ENCODE measurements at places on chromosomes 16 and 17.

- DNase-seq = no peak
These were observed 31.6 kb upstream of the DNAH17 start for GRCh38 chr17:78608804-78609186.

GRCh38 chr17:77645072-77646045 is 313.1 kb upstream of the TNRC6C start:
- DNase-seq = no peak

DNA sequence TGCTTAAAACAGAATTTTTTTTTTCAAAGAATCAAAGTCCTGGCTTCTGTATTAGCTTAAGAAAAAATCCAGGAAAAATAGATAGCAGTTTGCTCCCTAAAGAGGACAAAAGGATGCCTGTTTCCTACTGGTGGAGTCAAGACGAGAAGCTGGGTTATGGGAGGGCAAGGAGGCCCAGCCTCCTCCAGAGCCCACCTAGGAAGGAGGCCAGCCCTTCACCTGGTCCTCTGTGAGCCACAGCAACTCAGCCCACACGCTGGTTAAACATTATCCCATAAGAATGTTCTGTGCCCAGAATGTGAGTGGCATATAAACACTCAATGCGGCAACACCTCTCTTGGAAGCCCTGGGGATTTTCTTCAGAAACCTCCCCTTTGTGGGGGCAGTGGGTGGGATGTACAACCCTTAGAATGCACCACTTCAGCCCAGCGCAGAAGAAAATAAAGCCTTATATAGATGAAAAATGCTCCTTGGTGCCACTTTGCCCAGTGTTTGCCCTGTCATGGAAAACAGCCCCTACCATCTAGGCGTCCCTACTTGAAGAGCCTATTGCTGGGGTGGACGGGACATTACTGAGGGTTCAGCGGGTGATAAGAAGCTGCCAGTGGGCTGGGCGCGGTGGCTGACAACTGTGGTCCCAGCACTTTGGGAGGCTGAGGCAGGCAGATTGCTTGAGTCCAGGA is 48.0 kb downstream of the TEKT5 start:
- no peak for DNase-seq

GRCh38 chr17:75064867-75065561 is 18.0 kb downstream of the KCTD2 start:
- no peak for DNase-seq

DNA sequence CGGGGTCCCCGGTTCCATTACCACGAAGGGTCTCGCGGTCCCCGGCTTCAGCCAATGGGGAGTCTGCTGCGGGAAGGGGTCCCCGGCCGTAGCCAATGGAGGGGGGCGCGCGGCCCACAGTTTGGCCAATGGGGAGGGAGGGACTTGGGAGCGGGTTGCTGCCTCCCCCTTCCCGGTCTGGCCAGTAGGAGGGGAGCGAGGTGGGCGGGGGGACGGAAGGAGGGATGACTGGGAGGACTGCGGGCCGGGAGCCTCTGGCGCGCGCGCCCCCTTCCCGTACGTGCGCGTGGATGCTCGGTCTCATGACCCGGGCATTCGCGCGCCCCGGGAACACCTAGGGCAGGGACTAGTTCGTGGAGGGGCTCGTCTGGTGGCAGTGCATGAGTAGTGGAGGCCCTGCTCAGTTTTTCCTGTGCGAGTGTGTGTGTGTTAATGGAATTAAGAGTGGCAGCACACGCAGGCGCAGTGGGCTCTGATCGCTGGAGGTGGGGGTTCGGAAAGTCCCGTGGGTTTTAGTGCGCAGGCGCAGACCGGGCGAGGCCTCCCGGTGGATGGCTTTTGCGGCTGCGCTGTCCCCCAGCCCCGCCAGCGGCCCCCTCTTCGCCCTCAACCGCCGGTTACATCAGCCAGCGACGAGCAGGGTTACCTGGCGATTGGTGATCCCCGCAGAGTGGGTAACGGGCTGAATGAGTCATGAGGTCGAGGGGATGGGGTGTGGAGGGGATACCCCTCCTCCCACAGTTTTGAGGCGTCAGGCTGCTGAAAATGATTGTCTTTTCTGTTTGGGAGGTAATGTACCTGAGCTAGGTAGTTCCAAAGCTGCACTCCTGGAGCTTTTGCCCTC is 1.3 kb downstream of the ATXN2L start:
- peak; percentile 95 for DNase-seq

GRCh38 chr16:80723091-80723490 is 81.3 kb downstream of the CDYL2 start:
- DNase-seq = no peak

DNA sequence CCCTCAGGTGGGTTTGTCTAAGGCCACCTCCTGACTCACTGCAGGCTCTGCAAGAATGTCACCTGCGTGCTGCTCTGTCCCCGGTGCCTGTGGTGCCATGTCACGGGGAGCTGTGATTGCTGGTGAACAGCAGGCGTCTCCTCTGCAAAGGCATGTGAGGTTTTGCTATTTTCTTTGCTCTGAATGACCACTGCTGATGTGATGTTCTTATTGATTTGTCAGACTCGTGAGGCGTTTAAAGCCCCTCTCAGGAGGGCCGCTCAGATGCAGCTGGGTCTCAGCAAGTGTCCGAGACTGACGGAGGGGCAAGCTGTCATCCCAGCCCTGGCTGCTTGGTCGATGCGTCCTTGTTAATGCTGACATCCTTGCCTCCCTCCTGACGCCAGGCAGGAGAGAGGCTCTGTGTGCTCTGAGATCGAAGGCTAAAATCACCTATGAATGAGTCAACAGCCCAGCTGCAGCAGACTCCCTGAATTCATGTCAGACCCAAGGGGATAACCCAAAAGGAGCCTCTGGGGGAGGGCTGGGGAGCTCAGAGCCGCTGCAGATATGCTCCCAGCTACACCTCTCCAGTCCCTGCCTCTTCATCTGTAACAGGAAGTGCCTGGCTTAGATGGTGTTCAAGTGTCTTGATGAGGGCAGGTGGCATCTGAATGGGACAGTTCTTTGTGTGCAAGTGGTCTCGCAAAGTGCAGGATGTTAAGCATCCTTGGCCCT is 11.8 kb upstream of the PEMT start:
- DNase-seq = no peak

GRCh38 chr16:4790261-4790660 is 2.1 kb upstream of the SEPTIN12 start:
- DNase-seq = no peak

DNA sequence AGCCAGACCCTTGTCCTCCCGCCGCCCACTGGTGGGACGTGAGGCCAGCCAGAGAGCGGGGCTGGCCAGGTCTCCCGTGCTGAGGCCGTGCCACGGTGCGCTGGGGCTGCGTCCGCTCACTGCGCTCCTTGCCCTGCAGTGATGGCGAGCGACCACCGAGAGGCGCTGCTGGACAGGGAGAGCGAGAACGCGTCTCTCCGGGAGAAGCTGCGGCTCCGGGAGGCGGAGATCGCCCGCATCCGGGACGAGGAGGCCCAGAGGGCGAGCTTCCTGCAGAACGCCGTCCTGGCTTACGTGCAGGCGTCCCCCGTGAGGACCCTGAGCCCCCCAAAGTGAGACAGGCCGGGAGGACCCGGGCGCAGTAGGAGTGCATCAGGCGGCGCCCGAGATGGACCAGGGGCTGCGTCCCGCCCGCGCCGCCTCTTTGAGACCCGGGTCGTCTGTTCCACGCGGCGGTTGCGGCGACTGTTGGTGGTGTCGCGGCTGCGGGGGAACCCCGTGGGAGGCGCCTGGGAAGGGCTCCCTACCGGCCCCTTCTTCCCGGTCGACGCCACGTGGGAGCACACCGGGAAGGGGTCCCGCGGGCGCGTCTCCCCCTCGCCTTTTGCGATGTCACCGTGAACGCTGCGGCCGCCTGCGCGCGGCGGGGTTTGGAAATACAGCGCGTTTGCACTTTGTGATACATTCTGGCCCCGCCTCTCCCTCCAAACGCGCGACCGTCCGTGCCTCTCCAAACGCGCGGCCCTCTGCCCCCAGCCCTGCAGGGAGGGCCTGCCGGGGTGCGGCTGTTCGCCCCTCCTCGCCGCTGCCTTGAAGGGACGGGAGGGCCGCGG is 792 bp upstream of the RAC3 start:
- DNase-seq = peak; percentile 67

DNA sequence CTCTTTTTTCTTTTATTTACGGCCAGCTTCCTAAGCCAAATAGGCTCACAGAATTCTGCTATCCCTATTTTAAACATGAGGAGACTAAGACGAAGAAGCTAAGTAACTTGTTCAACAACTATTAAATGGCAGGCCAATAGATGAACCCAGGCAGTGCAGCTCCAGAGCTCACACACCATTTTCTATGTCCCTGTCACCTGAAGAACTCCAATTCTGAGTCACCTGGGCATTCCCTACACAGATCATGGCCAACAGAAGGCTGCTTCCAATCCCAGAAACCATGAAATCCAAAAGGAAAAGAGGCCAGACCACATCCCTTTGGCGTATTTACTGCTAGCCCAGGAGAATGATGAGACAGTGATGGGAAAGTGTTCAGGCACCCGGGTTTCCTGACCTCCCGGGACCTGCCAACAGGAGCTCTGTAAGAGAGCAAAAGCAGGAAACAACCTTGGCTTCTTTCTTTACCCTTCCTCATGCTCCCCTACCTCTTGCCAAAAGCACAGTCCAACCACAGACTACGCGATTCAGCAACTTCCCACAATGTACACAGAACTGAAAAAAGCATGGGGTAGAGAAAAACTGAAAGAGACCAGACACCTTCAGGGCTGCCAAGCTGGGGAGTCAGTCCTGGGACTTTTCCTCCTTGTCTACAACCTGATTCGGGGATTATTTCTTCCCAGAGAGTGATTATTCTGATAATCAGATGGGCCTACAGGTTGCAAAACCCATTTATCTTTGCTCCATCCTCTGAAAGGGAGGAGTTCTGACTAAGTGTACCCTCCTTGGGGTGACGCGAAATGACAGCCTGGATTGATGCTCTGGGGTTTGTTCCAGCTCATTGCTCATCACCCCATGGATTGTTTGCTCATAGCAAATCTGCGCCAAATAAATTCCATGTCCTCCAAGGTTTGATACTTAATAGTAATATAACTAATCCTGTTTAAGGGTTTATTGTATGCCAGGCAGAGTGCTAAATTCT is 47.8 kb upstream of the HAS3 start:
- peak; percentile 87 for DNase-seq

DNA sequence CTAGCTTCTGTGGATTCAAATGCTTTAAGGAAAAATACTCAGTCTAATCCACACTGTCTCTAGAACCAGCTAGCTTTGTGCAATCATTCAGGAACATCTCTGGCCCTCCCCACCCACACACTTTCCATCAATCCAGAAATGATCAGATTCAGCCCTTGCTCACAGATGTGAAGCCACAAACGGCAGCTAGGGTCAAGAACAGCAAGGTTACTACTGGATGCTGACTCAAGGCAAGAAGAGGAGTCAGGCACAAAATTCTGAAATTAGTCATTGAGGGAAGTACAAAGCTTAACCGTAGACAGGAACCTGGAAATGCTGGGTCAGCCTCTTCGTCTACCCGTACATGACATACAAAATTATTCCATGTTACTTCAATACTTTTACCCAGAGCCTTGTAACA is 174.6 kb downstream of the CDH13 start:
- no peak for DNase-seq

DNA sequence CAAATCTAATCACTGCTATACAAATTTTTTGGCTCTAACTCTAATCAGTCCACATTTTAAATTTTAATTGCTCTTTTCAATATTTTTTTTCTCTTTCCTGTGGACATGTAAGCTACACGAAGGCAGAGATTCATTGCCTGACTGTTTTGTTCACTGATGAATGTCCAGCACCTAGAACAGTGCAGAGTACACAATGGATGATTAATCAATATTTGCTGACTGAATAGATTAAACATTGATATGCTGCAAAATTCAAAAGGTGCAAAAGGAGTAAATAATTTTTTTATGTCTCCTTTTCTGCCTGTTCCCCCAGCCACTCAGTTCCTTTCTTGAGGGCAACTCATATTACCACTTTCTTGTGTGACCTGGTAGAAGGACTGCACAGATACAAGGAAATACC is 32.8 kb downstream of the SCNN1B start:
- DNase-seq = no peak

DNA sequence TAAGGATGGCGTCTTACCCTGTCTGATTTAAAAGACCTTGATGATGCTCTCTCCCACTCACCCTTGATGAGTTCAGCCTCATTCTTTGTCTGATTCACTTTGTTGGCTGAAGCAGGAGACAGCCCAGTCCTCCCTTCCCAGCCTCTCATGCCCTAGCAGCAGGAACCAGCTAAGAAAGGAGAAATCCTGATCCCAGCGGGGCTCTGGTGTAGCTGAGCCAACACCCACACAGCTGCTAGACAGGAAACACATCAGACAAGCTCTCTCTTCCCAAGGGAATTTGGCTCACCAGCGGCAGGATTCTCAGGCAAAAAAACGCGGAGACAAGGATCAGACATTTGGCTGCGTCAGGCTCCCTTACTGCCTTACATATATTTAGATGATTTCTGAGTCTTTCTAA is 211.5 kb downstream of the CDH11 start:
- peak; percentile 24 for DNase-seq

- no peak for DNase-seq
These were observed 44.6 kb downstream of the SMPD3 start for GRCh38 chr16:68403704-68404103.

DNA sequence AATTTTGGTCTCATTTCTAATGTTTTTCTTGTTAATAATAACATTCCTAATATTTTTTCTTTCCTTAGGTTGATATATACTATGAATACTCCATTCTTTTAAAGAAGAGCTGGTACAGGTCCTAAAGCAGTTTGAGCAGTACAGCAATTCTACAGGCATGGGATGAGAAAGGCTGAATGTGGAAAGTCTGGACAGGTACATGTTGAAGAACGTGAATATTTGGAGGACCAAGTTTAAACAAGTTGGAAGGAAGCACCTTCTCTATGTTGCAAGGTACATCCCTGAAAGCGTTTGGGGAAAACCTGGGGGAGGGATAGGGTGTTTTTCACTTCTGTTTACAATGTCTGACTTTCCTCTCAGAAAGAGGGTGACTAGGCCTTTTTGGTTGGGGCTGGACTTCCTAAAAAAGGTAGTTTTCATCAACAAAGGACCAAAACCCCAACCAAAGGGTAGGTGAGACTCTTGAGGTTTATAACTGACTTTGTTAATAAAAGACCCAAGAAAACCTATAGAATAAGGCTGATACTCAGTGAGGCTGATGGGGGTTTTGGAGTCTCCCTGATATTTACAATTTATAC is 95.9 kb upstream of the AXIN2 start:
- no peak for DNase-seq

- DNase-seq = no peak
These were observed 60.8 kb downstream of the PARN start for GRCh38 chr16:14569213-14569612.

- DNase-seq = no peak
These were observed 26.1 kb upstream of the TOB1 start for GRCh38 chr17:50892101-50892776.

- DNase-seq = no peak
These were observed 22.0 kb downstream of the CLUH start for GRCh38 chr17:2689411-2690164.

GRCh38 chr17:61175298-61176142 is 224.1 kb upstream of the TBX2 start:
- no peak for DNase-seq

All from HFFc6 (cell line).